ENCODE measurements at places on chromosomes 3 and 15.
A peak's percentile ranks its signal among the peaks of the same experiment; 100 is the strongest.

DNA sequence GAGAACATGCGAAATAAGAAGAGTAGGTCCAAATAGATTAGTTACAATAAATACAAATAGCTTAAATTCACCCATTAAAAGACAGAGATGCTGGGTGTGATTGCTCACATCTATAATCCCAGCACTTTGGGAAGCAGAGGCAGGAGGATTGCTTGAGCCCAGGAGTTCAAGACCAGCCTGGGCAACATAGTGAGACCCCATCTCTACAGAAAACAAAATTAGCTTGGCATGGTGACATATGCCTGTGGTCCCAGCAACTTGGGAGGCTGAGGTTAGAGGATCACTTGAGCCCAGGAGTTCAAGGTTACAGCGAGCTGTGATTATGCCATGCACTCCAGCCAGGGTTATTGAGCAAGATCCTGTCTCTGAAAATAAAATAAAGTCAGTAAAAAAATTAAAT, 109.1 kb upstream of the WNT5A start:
- no peak for DNase-seq

DNA sequence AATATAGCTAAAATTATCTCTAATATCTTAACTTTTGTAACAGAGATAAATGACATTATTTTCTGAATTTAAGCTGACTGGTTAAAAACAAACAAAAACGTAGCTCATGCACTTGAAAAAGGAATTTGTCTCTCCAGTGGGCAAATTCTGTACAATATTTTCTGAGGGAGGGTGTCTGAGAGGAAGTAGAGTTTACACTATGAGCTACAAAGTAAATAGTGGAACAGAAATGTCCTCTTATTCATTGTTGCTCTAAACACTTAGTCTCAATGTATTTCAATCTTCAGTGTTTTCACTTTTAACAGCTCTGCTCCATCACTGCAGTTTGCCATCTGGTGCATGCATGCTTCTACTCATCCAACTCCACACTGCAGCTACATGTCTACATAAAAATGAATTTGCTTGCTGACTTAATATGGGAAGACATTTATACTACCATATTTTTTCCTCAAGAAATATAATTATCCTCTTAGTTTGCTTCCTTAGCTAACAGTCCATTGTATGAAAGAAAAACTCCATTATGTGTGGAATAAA, 817.4 kb upstream of the LMCD1 start:
- no peak for DNase-seq

DNA sequence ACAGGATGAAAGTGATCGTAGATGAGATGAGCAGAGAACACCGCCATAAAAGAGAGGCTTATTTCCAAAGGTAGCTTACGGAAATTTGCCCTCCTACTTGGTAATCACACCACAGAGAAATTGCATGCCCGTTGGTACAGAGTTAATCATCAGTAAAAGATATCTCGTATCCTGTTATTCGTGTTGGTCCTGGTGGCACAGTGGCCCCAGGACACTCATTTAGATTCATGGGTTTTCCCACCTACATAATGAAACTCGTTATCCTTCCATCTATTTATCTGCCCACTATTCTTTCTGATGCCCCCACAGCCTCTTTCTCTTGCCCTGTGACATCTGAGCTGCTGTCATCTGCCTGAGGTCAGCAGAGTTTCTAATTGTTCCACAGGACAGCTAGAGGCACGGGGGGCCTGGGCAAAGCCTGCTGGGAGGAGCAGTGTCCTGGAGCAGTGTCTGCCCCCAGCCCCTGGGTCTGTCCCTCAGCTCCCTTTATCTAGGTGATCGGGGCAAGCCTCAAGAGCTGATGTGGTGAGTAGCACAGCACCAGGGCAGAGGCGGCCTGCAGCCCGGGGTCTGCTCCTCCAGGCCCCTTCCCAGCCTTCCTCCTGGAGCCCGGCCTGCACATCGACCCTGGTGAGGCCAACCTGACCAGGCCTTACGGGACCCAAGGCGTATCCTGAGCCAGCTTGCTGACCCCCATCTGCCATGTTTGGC, 42.2 kb downstream of the PXYLP1 start:
- DNase-seq = no peak

DNA sequence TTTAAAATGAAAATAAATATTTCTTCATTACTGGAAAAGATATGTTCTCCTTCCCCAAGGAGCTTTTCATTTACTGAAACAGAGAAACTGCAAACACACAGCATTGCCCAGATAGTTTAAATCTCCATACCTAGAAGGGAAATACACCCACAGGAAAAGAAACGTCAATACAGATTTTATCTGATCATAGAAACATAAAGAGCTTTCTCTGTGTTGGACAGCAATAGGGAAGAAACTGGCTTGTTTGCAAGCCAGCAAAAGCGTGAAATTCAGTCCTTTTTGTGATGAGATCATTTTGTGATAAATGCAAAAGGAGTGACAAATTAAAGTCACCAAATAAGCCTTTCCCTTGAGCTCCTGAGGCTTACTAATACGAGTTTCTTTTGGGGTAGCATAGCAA, 398.0 kb downstream of the TIGIT start:
- no peak for DNase-seq

GRCh38 chr3:74614107-74614967, at the start of gene CNTN3:
Gene CNTN3, minus strand, starts transcription at chr3:74614659. Its CDS starts 93,547 bp downstream, at chr3:74521112.
- DNase-seq = no peak

DNA sequence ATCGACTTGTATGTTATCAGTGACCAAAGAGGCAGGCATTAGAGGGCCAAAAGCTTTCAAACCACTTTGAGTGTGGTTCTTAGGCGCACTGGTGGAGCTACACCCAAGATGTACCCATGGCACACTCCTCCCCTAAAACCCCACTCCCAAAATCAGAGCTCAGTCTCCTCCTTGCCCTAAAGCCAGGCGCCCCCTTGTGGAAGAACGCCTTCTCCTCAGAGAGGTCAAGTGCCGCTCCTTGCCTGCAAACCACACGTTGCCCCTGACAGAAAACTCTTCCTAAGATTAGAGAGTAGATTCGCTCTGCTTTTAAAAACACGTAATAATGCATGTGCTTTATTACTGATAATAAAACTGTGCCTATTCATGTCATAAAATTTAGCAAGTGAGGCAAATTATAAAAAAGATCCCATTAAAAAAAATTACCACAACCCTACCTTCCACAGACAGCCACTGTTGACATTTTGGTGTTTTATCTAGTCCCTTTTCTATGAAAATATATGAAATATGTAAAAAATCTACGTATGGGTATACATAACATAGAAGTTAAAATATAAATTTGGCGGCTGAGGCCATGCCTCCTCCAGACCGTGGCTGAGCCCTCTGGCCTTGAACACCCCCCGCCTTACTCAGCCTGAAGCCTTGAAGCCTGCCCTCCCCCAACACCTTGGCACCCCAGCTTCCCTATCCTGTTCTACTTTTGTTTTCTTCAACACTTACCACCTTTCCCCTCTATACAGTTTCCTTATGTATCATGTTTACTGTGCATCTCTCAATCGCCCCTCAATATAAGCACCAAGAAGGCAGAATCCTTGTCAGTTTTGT, 33.5 kb downstream of the BCL2L10 start:
- DNase-seq = peak; percentile 87

DNA sequence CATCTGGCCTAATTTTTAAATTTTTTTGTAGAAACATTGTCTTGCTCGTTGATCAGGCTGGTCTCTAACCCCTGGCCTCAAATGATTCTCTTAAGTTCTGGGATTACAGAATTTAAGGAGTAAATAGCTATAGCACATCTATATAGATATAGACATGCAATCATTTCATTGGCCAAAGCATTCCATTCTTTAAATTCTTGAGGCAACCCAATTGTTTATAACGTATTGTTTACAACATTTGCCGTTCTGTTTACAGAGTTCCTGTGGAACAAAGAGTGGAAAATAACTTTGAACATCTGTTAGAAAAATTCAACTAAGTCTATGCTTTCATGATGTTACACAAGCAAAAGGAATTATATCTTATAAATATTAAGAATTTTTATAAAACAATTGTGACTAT, 205.2 kb upstream of the ROBO2 start:
- no peak for DNase-seq

- DNase-seq = no peak
These were observed 57.7 kb upstream of the LARS2 start for GRCh38 chr3:45330510-45331295.

DNA sequence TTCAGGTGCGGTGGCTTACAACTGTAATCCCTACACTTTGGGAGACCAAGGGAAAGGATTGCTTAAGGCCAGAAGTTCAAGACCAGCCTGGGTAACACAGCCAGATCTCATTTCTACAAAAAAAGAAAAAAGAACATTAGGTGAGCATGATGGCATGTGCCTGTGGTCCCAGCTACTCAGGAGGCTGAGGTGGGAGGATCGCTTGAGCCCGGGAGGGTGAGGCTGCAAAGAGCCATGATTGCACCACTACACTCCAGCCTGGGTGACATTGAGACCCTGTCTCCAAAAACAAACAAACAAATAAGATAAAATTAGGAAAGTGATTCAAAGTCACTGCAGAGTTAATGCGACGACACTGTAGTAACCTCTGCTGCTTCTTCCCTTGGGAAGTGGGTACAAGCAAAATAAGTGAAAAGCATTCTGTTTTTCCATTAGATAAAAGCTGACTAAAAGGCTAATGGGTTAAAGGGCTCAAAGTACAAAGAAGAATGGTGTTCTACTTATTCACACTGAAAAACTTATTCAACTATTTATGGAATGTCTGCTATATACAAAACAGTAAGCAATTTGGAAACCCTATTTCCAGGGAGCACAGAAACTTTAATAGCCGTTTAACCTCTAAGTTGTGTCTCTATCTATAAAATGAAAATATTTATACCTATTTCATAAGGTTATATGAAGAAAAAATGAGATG, 8.0 kb upstream of the RPS27L start:
- no peak for DNase-seq

- no peak for DNase-seq
These were observed 98.1 kb upstream of the STRIT1 start for GRCh38 chr3:155391551-155391958.
